ENCODE measurements at places on chromosomes 1 and 21.

GRCh38 chr1:206854401-206855129 lies 10.9 kb upstream of the IL20 start:
- no peak for DNase-seq

DNA sequence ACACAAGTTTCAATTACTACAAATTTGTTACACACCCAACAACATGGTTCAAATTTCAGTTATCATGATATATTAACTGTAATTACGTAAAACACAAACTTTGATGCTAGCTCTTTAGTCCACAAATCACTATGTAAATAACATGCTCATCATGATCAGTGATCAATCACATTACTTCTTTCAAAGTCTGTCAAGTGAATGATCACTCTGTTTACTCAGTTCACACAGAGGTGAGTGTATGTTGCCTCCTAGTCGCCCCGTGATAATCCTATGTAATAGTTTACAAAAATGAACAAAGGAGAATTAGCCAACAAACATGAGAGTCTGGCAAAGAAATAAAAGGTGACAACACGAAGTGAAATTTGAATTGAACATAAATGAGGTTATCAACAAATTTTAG lies 14.3 kb downstream of the EDEM3 start:
- DNase-seq: no peak

DNA sequence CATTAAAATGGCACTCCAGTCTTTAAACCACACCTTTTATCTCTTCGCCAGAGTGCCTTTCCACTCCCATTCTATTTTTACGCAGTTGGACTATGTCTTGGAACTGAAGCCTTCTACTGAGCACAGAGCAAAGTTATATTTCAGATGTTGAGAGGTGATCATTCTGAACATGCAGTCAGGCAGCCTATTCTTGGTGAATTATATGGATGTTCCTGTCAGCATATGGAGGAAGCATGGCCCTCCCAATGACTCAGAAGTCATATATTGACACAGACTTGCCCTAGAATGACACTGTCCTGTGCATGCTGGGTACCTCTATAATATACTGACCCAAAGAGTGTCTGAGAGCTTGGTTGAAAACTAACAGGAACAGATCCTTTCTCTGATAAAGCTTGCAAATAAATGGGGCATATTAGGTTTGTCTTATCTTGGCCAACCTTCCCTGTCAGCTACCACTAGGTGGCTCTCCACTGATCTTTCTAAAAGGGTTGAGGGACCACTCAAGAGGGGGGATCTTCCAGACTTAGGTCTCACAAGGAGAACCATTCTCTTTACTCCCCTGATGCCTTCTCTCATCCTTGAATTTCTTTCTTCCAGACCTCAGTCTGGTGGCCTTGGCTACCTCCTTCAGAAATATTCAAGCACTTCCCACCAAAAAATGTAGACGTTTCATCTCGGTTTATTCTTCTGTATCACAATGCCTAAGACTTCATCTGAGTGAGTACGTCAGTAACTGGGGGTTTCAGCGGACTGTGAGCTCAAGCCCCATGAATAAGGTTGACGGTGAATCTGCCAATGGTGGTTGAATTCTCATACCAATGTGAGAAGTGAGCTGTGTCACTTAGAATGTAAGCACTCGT lies 11.8 kb upstream of the ALG14 start:
- DNase-seq: peak; percentile 44

DNA sequence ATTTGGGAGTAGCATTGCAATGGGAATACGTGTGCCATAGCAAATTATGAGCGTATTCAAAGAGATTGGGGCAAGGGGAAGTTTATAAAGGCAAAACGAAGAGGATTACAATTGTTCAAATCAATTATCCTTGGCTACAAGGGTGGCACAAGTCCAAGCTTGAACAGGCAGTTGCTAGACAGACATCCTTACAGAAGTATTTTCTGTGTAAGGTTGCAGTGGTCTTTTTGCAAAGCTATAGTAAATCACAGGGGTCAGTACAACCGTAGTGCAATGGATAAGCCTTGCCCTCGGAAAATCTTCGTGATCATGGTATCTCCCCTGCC lies 37.4 kb upstream of the HAO2 start:
- DNase-seq: no peak

DNA sequence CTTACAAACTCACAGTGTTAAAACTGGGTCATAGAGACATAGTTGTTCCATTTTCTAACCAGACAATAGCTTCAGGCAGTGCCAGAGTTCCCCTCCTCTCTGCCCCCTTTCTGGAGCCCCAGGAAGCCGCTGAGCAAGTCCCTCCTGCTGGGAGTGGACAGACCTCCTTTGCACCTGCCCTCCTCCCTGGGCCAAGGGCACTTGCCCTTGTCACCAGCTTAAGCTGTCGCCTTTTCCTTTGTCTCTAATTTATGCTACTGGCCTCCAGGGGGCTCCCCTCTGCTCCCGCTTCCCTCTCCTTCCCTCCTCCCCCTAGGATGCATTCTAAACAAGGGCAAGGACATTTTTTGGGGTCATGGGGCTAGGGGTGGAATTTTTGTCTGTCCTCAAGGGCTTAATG lies 182.4 kb downstream of the MIS18A start:
- no peak for DNase-seq

- no peak for DNase-seq
Observed at GRCh38 chr1:115156826-115157468, 67.6 kb upstream of the TSPAN2 start.

- no peak for DNase-seq
Observed at GRCh38 chr1:77421504-77422233, 139.8 kb downstream of the AK5 start.

DNA sequence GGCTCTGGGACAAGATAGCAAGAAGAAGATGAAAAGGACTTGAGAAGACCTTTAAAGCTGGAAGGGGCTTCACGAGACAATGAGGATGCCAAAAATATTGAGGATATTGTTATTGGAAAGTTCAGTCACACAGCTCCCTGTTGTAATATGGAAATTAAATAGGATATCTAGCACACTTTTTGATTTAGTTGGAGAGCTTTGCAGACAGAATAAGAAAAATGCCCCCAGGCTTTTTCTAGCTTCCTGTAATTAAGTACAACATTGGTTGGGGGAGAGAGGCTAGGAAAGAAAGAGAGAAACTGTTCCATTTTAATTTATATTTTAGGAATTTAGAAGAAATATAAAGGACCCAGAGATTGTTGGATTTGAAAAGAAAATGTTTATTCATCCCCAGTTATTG lies 27.5 kb downstream of the RBM11 start:
- no peak for DNase-seq
